ENCODE measurements at places on chromosomes 2 and 18.

GRCh38 chr2:120916446-120916845 is 180.8 kb downstream of the GLI2 start:
- DNase-seq, result no peak

DNA sequence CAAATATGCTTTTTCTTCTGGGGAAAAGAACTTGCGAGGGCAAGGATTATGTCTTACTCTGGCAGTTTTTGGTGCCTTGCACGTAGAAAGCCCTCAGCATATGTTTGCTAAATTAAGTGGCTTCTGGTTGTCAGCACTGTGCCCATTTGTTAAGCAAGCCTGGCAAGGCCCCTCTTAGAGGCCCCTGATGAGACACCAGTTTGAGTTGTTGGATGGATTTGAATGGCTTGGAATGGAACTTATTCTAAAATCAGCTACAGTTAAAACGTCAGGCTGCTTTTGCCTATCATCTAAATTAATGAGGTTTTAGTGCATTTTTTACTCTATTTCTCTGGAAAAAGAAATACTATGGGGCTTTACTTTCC is 28.2 kb downstream of the TMEM182 start:
- DNase-seq, result no peak

DNA sequence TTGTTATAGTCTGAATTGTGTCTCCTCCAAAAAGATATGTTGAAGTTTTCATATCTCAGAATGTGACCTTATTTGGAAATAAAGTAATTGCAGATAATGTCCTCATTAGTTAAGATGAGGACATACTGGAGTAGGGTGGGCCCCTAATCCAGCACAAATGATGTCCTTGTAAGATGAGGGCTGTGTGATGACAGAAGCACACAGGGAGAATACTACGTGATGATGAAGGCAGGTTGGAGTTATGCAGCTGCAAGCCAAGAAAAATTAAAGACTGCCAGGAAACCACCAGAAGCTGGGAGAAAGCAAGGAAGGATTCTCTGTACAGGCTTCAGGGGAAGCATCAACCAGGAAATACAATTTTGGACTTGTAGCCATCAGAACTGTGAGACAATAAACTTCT is 58.3 kb upstream of the PNPT1 start:
- DNase-seq, result no peak

- no peak for DNase-seq
These were observed 38.8 kb upstream of the CAVIN2 start for GRCh38 chr2:191885650-191886049.

GRCh38 chr2:86631846-86632485 is 8.3 kb upstream of the RNF103 start:
- DNase-seq, result no peak

DNA sequence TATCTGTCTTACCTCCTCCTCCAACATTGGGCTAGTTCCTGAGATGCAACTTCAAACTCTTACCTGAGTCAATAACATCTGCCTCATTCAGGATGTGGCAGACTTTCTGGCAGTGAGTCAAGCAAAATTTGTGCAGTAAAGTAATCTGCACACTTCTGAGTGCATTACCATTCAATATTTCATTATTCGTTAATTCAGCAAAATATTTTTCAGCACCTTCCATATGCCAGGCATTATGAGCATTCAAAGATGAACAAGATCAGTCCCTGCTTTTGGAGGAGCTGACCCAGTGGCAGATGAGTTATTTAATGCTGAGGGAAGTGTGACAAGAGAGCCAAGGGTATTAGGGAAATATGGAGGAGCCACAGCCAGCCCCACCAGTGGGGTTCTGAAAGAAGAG is 339.7 kb downstream of the LNPK start:
- no peak for DNase-seq

DNA sequence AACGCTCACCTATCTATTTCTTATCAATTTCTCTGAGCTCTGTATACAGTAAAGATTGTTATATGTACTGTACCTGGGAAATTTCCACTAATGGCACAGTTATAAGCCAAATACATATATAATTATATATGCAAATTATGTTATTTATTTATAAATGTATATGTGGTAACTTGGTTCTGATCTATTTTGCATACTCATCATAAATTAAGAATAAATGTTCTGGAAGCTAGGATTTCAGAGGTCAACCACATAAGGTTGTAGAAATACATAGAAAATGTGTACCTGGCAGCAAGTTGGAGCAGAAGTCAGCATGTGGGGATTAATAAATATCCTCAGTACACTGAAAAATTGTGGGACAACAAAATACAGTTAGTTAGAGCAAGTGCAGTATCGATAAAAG is 353.7 kb upstream of the ZNF521 start:
- DNase-seq, result no peak

DNA sequence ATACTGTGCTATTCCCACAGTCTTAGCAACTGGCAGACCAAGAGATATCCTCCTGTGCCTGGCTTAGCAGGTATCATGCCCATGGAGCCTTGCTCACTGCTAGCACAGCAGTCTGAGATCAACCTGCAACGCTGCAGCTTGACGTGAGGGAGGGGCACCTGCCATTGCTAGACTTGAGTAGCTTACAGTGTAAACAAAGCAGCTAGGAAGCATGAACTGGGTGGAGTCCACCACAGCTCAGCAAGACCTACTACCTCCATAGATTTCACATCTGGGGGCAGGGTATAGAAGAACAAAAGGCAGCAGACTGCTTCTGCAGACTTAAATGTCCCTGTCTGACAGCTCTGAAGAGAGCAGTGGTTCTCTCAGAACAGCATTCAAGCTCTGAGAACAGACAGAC is 74.8 kb downstream of the AKAIN1 start:
- DNase-seq, result no peak

GRCh38 chr2:15668611-15669305 is 77.1 kb downstream of the DDX1 start:
- no peak for DNase-seq

DNA sequence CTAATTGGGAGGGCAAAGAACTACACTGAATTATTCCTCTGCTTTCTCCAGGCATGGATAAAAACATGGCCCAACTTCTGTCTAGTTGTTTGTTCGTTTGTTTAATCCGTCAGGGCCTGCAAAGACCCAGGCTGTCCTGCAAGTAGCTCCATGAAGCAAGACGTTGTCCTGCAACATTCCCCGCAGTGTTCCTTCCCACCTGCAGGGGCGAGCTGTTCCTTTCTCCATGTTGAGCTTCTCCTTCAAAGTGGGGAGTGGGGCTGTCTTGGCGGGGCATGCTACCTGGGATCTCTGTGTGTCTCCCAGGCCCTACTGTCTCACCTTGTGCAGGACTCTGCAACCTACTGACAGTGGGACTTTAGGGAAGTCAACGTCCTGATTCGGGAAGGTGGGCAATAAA is 264.0 kb upstream of the SMIM21 start:
- DNase-seq, result no peak

DNA sequence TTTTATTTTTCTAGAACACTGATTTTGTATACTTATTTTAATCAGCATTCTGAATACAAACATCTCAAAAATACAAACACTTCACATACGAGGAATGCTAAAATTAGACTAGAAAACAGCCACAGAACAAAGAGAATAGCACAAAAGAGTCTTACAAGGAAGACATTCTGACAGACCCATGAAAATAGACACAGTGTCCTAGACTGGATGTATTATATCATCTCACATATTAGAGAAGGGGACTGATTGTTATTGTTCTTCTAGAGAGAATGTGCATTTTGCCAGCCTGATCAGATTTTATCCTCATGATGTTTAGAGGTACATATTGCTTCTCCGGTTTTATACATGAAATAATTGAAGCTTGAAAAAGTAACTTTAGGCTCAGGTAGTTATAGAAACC is 357.9 kb downstream of the DPP10 start:
- DNase-seq, result no peak

DNA sequence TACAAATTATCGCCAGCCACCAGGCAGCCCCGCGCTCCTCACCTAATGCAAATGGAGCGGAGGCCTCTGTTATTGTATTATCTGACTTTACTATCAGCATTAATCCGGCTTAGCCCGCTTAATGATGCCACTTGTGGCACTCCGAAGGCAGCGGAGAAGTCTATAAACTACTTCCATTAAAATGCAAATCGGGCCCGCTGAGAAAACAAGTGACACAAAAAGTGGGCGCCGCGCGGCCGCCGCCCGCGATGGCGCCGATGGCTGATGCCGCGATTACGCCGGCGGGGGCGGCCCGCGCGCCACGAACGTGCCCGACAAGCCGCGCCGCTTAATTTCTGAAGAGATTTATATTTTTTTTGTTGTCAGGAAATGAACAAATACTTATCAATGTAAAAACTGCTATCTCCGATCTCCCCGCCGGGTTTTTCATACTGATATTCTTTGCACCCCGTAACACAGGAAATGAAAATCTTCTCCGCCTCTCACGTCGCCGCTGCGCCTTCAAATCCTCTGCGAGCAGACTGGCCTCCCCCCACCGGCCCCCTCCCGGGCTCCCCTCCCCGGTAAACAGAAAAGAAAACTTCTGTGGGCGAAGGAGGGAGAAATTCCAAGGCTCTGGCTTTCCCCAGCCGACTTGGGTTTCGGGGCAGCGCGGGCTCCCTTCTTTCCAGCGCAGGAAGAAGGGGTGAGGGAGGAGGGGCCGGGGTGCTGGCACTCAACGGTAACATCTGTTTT is 221.8 kb downstream of the INSIG2 start:
- DNase-seq, result peak; percentile 33

GRCh38 chr2:136117391-136117841 is 533 bp downstream of the CXCR4 start:
- DNase-seq, result peak; percentile 32

GRCh38 chr18:28581521-28582071 is 404.7 kb upstream of the CDH2 start:
- no peak for DNase-seq

DNA sequence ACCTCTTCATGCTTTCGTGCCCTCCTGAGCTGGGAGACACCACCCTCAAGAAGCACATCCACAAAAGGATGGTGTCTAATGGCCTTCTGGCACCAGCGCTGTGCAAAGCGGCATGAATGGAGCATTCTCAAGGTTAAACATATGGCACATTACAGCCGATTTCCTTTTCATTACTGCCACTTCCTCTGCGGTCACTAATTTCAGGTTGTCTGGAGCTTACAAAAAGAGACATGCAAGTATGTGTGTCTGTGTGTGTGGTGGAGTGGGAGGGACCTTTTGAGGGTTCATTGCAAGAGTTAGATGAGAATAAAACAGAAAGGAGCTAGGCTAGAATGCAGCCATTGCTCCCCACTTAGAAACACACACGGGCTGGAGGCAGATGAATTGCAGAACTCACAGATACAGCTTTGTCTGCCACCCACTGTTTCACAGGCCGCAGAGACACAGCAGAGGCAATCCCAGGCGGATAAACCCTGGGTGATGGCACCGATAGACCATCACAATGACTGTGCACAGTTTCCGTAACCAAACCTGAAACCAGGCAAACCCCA is 76.0 kb downstream of the TGIF1 start:
- no peak for DNase-seq

- DNase-seq, result no peak
These were observed 122.6 kb downstream of the LRP1B start for GRCh38 chr2:142008135-142008744.

DNA sequence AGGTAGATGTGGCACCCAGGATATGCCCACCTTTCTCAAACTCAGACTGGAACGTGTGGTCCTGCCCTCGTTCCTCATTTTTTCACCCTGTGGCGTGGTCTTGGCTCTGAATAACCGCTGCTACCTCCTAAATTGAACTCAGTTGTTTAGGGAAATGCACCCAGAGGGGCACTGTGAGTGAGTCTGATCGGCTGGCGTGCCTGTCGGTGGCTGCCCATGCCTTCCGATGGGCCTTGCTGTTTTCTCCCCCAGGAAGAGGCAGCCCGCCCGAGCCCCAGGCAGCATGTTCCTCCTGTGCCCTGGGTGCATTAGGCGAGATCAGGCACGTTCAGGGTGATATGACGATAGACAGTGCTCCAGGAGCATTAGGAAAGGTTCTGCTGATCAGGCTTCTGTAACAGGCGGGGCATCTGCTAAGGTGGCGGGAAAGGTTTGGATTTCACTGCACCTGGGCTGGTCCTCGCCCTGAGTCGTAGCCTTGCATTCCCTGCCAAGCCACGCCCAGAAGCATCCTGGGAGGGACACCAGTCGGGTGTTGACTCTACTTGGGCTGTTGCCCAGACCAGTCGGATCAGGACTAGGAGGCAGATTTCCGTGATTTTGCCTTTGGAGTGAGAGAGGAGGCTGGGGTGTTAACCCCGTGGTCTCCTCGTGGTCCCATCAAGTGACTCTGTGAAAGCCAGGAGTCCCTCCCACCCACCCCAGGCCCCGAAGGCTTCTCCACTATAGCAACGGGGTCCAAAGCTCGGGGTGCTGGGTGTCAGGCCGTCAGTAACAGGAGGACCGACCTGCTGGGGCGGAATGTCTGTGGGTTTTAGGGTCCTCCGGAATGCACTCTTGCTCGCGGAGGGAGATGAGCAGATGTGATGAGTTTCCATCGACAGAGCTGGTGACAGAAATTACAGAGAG is 75.1 kb downstream of the SH3BP4 start:
- DNase-seq, result peak; percentile 93

GRCh38 chr2:21376864-21377263 is 253.1 kb downstream of the TDRD15 start:
- no peak for DNase-seq

DNA sequence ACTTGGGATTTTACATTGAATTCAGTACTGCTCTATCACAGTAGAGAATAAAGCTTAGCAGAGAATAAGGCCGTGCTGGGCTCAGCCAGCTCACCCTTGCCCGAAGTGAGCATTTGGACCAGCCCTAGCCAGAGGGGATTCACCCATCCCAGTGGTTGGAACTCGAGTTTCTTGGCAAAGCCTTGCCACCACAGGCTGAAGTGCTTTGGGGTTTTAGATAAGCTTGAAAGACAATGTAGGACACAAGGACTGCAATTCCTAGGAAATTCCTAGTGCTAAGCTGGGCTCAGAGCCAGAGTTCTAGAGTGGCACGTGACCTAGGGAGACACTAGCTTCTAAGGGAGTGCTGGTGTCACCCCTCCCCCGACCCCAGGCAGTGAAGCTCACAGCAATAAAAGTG is 28.0 kb downstream of the SERPINB11 start:
- DNase-seq, result no peak

- no peak for DNase-seq
These were observed 94.3 kb downstream of the CLIP4 start for GRCh38 chr2:29209551-29209950.

DNA sequence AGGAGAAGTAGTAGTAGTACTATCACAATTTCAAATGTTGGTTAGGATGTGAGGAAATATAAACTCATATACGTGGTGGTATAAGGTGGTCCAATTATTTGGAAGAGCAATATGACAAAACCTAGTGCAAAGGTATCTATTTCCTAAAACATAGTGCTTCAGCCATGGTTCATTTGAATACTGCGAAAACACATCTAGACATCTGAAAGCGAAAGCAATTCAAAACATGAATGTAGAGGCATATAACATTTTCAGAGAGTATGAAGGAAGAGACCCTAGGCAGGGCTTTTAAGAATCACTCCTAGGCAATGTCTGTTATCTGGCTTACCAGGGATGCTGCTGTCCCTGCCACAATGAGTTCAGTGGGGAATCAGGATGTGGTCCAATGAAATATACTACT is 1085.8 kb downstream of the TDRD15 start:
- no peak for DNase-seq

GRCh38 chr2:95328358-95329125 is 31.4 kb downstream of the KCNIP3 start:
- DNase-seq, result no peak

- DNase-seq, result no peak
These were observed 39.5 kb downstream of the PSD4 start for GRCh38 chr2:113213061-113213930.
